Activated CD4-positive, alpha-beta memory T cell treated with anti-CD3 and anti-CD28 coated beads, Interleukin-2, amount 10 ng/mL, durations not matched to agents 7 days and 5 days (primary cell): ENCODE measurements at places on chromosomes 1 and 21. TPM values are rescaled to one million over a fixed set of nuclear protein-coding genes. Genes with fewer than 3 reads are reported as not detected.

GRCh38 chr1:154849645-154850131 is 20.4 kb downstream of the KCNN3 start:
- no peak for DNase-seq

DNA sequence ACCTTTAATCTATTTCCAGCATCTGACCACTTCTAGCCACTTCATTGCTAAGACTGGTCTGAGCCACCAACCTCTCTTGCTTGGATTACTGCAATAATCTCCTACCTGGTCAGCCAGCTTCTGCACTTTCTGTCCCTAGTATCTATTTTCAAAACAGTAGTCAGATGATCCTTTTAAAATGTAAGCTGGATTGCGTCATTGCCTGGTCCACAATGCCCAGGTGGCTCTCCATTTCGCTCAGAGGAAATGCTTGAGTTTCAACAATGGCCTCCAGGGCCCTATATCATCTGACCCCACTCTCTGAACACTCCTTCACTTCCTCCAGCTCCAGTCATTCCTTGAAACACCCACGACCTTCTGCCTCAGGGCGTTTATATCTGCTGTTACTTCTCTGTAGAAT is 2.3 kb downstream of the FYB2 start:
- DNase-seq = no peak

GRCh38 chr1:36420409-36420808 is 22.7 kb upstream of the LSM10 start:
- no peak for DNase-seq

ALDH9A1 gene
- total RNA-seq = 54.4 TPM
